ENCODE measurements at places on chromosomes 2 and 18.

DNA sequence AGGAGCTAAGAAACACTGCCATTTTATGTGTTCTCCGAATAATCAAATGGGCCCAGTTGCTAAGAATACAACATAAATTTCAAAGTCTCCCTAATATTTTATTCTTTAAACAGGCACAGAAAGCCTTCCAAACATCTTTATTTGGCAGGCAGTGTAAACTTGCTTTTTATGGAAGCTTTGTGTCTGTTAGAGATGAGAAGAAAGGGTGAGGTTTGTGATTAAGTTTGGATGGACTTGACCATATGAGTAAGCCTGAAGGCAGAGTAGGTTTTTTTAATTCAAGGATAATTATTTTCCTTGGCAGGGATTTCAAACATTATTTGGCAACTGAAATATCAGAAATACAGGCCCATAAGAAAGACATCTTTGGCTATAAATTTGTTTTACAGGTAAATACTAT is 62.9 kb downstream of the COX7A2L start:
- no peak for DNase-seq

GRCh38 chr18:59893971-59894370 is 5.8 kb upstream of the PMAIP1 start:
- no peak for DNase-seq

DNA sequence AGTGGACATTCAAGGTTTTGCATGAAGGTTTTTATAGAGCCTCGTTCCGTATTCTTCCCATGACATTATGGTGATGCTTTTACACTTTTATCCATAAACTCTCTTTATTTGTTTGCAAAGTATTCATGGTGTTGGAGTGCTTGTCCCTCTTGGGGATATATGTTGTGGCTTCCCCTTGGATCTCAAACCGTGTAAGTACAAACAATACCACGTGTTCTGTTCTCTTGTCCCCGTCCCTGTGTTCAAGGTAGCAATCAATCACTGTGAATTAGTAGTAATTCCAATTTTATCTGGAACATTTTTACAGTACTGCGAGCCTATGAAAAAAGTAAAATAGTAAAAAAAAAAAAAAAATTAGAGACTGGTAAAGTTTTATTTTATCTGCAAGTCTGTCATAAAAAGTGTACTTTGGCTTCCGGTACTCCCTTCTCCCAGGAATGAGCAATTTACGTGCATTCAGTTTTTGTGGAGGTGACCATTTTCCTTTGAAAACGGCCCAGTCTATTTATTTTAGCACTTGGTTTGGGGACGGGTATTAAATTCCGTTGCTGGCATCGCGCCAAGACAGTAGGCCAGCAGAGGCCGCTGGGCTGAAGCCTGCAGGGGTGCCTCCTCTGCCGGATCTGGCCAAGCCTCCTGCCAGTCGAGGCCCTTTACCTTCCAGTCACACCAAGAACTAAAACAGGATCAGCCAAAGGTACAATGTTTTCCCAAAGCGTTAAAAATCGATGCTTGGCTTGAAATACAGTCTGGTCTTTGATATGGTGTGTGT is 175.7 kb downstream of the SOCS6 start:
- DNase-seq = peak; percentile 20

GRCh38 chr2:215288112-215288815 is 23.6 kb upstream of the ATIC start:
- no peak for DNase-seq

- no peak for DNase-seq
Observed at GRCh38 chr2:43031471-43032212, 194.8 kb downstream of the ZFP36L2 start.

- no peak for DNase-seq
Observed at GRCh38 chr2:221958224-221958623, 340.6 kb downstream of the PAX3 start.

- no peak for DNase-seq
Observed at GRCh38 chr2:184611361-184612085, 13.2 kb downstream of the ZNF804A start.

DNA sequence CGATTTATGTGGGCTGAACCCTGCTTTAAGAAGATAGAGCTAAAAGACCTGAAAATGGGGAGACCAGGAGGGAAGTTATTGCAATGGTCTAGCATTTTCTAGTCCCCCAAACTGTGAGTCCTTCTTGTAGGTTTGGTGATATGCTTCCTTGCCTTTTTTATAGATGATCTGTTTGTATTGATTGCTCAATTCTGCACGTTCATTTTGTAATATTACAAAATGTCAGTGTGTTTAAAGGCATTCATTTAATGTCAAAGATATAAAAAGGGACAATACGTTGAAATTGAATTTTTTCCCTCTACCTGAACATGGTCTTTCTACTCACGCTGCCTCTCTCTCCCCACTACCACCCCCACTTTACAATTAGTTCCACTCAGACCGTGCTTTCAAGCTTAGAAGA is 5.6 kb upstream of the FIGN start:
- no peak for DNase-seq

DNA sequence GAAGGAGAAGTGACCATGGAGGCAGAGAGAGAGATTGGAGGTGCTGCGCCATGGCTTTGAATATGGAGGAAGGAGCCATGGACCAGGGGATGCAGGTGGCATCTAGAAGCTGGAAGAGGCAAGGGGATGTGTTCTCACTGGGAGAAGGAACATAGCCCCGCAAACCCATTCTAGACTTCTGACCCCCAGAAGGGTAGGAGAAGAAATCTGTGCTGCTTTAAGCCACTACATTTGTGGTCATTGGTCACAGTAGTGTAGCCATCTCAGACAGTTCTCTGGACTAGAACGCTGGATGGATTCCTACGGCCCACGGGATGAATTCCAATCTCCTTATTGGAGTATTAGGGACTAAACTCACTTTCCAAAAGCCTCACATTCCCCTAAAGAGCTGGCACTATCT is 67.8 kb downstream of the PTGR3 start:
- DNase-seq = no peak

GRCh38 chr2:11559786-11560155 is 25.9 kb downstream of the GREB1 start:
- DNase-seq = no peak

DNA sequence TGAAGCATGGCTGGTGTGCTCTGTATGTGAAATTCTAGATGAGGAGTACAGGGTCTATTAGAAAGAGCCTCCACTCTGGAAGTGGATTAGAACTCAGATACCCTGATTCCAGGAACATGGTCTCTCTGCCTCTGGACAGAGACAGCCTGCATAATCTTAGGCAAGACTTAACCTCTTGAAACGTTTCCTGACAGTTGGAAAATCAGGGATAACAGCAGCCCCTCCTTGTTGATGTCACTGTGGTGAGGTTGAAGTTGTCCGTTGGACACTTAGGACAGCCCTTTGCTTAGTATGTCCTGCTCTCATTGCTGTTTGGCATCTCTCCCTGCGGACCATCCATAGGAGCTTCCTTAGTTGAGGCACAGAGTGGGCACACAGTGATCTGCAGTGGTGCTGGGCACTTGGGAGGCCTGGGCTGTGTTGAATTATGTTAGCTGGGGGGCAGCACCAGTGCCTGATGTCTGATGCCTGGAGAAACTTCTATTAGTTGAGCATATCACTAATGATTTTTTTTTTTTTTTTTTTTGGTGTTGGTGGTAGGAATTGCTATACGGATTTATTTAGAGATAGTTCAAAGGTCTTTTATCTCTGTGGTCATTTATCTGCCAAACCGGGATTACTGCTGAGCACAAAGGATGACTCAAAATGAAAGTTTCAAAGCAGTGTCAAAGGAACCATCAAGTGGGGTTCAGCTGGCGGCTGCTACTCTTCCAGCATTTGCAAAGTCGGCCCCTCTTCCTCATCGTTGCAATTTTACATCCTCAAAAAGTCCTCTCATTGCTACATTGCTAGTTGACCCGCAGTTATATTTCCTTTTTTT is 28.8 kb downstream of the SETBP1 start:
- DNase-seq = no peak

DNA sequence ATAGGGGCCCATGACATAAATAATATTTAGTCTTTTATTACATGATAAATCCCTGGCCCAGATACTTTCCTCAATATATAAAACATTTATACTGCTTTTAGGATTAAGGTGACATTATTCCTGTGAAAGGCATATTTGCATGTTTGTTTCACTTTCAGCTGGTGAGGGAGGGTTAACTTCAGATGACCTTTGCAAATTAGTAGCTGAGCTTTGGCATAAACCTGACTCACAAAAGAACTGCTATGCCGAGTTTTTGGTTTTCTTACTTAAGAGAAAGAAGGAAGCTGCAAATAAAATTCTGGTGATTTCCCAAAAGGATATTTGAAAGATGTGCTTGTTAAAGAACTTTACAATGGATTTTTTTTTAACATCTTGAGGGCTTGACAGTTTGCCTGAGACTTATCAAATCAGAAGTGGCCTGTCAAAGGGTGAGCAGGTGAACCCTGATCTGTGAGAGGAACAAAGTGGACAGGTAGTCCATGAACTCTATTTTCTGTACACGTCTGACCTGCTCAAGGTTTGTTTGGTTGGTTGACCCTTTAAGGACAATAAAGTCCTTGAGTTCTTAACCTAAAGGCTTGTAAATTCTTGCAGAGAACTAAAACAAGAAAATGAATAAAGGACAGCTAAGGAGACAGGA is 93.5 kb downstream of the FAM124B start:
- DNase-seq = no peak

- no peak for DNase-seq
Observed at GRCh38 chr2:75709297-75709696, 1.4 kb downstream of the GCFC2 start.

DNA sequence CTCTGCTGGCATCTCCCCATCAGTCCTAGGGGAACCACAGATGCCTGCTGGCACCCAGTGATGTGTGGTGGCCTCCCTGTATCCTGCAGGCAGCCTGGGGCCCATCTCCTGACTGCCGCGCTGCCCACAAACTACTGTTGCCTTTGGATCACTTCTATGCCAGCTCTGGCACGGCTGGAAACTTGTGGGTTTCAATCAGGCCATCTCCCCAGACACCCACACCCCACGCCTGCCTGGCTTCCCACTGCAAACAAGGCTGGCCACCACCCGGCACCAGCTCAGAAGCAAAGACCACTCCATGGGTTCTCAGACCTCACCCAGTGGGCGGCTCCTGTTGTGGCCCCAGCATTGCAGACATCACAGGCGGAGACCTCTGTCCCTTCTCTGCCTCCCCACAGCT is 15.1 kb upstream of the TPO start:
- DNase-seq = no peak

DNA sequence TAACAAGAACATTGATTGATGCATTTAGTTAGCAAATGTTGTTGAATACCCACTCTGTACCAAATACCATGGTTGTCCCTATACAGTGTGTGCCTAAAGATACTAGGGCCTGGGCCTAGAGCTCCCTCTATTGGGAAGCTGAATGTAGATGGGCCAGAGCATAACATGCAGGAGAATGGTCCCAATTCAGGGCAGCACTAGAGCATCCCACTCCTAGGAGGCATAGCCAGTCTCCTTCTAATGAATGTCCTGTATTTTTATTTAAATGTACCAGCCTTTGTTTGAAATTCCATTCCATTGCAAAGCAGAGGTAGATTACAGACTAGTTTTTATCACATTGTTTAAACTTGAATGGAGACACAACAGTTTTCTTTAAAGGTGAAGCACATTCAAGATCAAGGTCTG is 90.6 kb downstream of the FEZ2 start:
- peak; percentile 3 for DNase-seq

DNA sequence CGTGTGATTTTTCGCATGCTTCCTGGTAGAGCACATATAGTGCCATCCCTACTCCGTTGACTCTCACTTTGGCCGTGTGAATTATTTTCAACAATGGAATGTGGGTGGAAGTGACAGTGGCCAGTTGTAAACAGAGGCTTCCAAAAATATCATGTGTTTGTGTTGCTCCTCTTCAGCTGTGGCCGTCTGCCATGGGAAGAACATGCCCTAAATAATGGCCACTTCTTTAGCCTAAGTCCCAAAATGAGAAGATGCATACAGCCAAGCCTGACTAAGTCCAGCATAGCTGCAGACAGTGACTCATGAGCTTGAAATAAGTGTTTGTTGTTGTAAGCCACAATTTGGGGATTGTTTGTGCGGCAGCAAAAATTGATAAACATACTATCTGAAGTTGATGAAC is 8.9 kb upstream of the GALNT1 start:
- DNase-seq = no peak

- DNase-seq = no peak
Observed at GRCh38 chr2:15678909-15679308, 87.2 kb downstream of the DDX1 start.

GRCh38 chr2:214591366-214591765 is 180.5 kb downstream of the VWC2L start:
- no peak for DNase-seq

DNA sequence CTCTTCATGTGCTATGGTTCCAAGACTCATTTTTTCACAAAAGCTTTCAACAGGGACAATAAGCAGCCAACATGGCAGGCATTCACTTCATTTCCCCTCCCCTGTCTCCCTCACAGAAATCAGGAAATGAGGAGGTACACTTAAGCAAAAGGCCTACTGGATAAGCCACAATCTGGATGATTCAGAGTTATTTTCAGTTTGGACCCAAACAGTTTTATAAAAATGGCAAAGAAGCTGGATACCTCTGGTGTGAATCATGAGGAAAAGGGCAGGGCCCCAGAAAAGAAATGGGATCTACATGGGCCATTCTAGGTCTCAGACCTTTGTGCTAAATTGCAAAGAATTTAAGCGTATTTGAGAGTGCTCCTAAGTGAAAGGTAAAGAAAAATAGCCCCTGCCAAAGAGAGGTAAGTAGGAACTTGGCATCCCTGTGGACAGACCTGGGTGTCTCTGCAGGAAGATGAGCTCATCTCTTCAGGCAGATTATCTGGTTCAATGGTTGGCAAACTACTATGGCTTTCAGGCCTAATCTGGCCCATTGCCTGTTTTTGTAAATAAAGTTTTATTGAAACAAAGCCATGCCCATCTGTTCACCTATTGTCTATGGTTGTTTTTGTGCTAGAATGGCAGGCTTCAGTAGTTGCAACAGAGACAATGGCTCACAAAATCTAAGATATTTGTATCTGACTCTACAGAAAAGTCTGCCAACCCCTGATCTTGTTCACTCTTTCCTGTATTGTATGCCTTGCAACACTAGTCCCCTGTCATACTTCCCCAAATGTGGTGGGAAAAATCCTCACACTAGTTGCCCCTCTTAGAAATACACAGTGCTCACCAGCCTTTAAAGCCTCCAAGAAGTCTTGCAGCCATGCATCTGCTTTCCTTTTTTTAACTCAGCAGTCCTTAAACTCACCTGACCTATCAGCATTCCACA is 315.0 kb downstream of the ALK start:
- no peak for DNase-seq

DNA sequence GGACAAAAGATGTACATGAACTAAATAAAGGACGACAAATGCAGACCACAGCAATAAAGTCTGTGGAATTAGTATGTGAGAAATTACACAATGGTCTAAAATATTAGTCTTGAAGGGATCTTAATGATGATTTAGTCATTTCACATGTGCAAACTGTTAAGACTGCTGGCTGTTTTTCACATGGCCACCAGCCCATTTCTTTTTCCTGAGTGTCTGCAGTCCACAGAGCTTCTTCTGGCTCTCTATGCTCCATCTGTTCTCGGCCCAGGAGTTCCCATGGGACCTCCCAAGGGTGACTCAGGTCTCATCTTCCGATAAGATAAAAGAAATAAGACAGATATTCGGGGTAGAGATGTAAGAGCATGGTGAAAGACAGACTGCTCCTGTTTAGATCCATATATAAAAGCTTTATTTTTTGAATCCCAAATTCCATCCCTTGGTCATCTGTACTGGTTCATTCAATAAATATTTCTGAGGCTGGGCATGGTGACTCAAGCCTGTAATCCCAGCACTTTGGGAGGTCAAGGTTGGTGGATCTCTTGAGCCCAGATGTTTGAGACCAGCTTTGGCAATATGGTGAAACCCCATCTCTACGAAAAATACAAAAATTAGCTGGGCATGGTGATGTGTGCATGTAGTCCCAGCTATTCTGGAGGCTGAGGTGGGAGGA is 20.1 kb downstream of the IL1RL1 start:
- DNase-seq = no peak
